Heart left ventricle (tissue), 16 donors: ENCODE measurements at places on chromosomes 1 and 21.

DNA sequence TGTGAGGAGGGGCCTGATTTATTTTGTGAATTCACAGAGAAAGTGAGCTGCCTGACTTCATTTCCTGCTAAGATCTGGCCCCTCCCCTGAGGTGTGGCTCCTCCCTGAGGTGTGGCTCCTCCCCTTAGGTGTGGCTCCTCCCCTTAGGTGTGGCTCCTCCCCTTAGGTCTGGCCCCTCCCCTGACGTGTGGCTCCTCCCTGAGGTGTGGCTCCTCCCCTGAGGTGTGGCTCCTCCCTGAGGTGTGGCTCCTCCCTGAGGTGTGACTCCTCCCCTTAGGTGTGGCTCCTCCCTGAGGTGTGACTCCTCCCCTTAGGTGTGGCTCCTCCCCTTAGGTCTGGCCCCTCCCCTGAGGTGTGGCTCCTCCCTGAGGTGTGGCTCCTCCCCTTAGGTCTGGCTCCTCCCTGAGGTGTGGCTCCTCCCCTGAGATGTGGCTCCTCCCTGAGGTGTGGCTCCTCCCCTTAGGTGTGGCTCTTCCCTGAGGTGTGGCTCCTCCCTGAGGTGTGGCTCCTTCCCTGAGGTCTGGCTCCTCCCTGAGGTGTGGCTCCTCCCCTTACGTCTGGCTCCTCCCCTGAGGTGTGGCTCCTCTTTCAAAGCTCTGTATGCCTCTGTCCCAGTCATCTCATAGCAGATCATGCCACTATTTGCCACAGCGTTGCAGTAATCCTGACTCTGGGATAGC is 26.9 kb upstream of the LRRC3 start:
- no peak for DNase-seq

- DNase-seq = no peak
Measured at GRCh38 chr1:216032284-216032683, 391.0 kb downstream of the USH2A start.

DNA sequence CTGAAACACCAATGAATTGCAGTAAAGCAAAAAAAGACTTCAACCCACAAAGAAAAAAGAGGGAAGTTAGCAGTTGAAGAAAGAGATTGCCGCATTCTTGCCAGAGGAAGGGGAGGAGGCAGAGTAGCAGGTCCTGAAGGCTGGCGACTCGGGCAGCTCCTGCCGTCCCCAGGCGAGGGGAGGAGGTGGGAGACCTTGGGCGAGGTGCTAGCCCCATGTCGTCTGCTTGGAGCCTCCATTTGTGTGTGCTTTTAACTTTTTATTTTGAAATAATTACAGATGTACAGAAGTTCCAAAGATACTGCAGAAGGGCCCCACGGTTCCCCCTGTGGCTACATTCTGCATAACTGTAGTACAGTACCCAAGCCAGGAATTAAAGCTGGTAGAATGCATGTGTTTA is 6.7 kb downstream of the TRPM2 start:
- DNase-seq = no peak

DNA sequence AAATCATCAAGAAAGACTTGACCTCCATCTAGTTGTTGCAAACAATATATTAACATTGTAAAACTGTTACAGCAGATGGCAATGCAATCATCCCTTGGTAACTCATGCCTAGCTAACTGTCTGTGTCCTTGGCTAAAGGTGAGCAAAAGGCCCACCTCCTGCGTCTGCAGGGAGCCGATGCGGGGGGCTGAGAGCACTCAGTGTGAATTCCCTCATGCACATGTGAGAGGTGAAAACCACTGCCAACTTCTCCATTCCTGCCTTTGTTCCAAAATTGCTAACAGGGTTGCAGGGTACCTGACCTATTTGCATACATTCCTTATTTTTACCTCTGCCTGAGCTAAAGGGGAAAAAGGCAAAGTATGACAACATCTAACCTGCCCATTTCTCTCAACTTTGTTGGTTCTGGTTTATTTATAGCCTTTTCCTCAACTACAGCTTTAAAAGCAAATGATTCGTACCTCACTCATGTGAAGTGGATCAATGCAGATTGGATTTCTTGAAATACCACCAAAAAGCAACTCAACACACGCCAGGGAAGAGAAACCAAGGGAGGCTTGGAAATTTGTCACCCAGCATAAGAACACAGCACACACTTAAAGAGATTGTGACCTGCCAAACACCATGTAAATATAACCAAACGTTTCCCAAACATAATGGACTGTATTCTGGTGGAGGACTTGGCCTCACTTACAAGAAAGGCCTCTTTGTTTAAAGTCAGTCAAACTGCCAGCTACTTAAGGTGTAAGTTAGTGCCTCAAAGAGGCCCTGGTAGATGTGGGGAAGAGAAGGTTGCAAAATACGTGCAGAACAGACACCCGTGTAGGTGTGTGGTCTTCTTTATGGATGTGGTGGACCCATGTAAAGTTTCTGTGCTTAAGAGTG is 651.0 kb downstream of the SMYD3 start:
- no peak for DNase-seq

DNA sequence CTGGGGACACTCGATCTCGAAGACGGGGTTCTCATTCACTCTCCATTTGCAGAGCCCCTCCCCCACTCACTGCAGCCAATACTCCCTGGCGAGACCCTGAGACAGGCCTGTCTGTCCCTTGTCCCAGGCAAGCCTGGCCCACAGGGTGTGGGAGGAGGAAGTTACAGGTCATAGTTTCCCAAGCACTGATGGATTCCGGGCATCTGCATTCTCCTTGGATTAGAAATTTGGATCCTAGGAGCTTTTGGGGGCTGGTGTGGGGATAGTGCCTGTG is 11.3 kb downstream of the WNT3A start:
- DNase-seq = no peak

GRCh38 chr1:212467843-212468482 is 35.2 kb downstream of the NENF start:
- DNase-seq = no peak

DNA sequence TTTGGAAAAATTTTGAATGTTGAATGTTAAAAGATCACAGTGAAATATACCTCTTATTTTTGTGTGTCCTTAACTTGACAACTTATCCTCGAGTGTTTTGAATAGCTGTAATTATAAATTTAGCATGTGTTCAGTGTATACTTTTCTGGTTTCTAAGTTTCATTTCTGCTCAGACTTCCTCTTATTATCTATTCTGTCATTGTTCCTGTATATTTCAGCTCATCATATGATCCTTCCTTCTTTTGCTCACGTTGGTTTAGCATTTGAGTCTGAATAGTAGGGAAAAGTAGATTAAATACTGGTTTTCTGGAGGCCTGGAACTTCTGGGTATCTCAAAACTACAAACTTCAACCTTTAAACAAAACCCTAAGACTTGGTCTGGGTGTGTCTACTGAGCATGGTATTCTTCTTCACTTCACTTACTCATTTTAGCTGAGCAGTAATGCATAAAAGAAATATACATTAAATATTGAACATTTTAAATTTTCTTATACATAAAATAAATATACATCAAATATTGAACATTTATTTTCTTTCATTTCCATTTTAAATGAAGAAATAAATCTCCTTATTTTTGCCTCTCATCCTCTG is 3.3 kb upstream of the ATP6V1G3 start:
- no peak for DNase-seq

GRCh38 chr1:47630346-47630745 is 192.5 kb downstream of the FOXD2 start:
- no peak for DNase-seq

DNA sequence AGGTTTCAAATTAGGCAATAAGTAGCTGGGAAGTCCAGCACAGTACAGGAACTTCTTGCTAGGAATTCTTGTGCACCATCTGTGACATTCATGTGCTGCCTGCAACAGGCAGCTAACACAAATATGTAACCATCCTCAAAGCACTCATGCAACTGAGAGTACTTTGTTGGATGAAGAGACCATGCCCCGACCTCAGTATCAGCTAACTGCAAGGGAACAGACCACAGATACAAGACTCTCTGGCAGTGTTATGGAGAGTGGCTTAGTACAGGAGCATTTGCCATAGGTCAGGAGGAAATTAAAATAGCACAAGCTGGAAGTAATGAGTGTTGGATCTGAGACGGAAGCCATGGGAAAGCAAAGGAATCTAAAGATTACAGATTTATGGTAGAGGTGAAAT is 123.6 kb downstream of the LRRC53 start:
- no peak for DNase-seq

DNA sequence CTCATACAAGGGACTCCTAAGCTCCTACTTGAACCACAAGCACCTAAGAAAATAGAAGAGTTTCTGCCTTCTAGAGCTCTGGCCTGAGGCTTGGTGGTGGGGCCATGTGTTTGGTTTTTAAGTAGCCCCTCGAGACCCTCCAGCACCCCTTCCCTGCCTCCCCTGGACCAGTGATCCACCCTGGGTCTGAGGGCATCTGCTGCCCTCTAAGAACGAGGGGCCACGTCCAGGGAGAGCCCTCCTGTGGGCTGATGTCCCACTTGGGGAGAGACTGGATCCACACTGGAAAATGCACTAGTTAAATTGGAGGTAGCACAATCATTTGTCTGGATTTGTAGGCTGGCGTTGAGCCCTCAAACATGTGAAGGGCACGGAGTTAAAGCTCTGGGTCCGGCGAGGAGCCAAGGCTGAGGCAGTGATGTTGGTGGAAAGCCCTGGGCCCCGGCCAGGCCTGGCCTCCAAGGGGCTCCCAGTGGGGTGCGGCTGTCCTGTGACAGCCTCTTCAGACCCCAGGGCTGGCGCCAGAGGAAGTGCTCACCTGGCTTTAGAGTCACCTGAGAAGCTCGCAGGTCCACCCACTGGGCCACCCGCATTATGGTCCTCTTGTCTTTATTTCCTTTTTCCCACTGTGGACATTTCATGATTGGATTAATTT is 65.2 kb downstream of the SLC37A1 start:
- peak; percentile 67 for DNase-seq

DNA sequence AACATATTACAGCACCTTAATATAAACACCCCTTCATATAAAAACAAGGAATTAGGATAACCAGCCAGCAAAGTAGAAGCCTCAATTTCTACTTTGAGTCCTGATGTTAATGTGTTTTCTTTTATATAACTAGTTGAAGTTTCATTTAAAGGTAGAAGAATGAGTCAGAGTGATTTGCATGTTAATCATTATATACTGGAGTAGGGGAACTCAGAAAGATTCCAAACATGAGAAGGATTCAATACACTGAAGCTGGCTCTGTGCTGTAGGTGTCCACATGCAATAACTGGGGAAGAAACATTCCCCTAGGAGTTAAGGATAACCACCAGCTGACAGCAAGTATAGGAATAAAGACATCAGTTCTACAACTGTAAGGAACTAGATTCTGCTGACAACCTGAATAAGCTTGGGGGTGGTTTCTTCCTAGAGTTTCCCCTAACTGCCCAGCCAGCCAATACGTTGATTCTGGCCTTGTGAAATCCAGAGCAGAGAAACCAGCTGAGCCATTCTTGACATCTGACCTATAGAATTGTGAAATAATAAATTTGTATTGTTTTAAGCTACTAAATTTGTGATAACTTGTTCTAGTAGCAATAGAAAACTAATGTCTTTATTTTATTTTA is 33.4 kb upstream of the RNPC3 start:
- DNase-seq = no peak

- DNase-seq = no peak
Measured at GRCh38 chr1:160494620-160495019, 28.4 kb downstream of the SLAMF6 start.

GRCh38 chr21:38351961-38352521 is 95.2 kb downstream of the KCNJ15 start:
- no peak for DNase-seq

DNA sequence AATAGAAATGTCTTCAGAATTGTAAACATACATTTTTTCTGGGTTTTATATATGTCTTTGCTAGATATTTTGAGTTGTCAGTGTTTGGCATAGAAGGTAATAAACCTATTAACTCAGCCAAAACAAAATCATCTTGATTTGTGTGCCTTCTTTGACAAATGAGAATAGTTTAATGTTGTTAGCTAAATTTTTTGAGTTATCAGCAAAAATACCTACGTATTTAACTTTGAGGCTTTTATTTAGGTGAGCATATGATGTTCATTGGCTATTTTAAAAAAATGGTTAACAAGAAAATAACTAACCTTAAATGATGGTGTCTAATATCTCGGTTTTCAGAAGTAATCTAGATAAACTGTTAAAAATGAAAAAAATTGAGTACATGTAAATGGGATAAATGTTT is 83.2 kb upstream of the SLC5A9 start:
- DNase-seq = no peak

- DNase-seq = no peak
Measured at GRCh38 chr1:19476450-19477190, 8.7 kb downstream of the CAPZB start.

GRCh38 chr21:29218749-29219148 is 80.0 kb upstream of the BACH1 start:
- no peak for DNase-seq
